CD8-positive, alpha-beta memory T cell (primary cell): ENCODE measurements at places on chromosomes 2 and 18. TPM values are rescaled to one million over a fixed set of nuclear protein-coding genes. Genes with fewer than 3 reads are reported as not detected.

DNA sequence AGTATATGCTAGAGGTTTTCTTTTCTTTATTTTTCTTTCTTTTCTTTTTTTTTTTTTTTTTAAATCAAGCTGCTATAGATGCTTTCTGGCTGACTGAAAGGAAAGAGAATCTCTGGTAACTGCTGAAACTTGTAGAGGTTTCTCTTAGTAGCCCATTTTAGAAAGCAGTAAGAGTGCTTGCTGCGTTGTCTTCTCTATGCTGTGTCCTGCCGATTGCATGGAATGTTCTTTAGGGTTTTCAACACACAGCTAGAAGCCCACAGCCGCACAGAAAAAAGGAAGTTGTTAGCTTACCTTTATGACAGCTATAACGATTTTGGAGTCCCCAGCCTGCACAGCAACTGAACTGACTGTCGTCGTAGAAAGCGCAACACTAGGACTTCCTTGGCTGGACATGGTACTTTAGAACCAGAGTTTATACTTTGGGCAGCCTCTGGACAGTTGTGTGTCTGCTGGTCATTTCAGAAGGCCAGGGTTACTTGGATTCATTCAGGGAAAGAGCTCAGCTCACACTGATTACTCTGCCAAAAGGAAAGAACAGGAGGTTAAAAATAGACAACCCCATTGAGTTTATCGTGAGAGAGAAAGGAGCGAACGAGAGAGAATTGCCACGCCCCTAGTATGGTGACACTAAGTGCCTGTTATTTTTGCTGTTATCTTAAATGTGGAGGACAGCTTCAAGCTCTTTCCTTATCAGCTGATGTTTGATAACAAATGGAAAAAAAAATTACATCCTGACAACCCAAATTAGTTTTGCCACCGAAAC lies at the start of gene CCDC141:
Gene CCDC141, minus strand, starts transcription at position 592 of the 766 bp plus-strand sequence. Its CDS starts 196 bp downstream, at position 396.
- peak; percentile 9 for DNase-seq

The MDH1B gene
- 0.81 TPM for total RNA-seq

The ADGRF3 gene
- 2.6 TPM for total RNA-seq

The COMMD1 gene
- total RNA-seq: 36.4 TPM

The TRMT61B gene
- 18.3 TPM for total RNA-seq
